ENCODE measurements at places on chromosomes 11 and 22. TPM values are rescaled to one million over a fixed set of nuclear protein-coding genes. Genes with fewer than 3 reads are reported as not detected.

MUC6 gene
- polyA plus RNA-seq, result not detected

DNA sequence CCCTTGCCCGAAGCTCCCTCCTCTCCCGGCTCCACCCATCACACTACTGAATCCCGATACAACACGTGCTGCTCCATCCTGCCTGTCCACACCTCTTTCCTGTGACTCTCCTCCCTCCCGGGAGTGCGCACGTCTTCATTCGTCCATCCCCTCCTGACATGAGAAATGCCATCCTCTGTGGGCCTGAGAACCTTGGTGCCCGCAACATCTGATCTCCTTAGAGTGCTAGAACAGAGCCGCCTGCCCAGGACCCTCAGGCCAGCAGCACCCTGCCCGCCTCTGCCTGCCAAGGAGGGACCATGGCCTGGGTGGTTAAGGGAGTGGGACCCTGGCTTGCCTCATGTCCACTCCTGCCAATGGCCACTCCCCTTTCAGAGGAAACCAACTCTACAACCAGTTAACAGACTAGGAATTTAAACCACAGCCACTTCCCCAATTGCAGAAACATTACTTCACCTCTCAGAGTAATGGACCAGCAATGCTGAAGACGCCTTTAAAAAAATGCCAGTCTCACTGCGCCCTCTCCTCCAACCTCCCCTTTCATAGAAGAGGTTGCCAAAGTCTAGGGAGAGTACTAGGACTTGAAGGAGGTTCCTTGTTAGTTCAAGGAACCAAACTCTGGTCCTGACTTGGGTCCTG is 466.3 kb downstream of the OPCML start:
- DNase-seq, result no peak

DNA sequence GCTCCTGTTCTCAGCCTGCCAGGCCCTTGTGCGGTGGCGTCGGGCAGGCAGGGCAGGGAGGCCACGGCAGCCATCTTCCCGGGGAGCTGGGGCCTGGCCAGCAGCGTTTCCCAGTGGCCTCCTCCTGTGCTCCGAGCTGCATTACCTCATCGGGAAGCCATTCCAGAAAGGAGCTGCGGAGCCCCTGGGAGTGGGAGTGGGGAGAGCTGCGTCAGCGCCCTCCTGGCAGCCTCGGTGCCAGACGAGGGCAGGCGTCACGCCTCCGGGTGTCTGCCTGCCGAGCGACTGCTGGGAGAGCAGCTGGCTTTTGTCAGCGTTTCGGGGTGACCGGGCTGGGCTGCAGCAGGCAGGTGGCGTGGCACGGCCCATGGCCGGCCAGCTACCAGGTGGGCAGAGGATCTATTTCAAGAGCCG is 30.9 kb upstream of the WNT7B start:
- DNase-seq, result peak; percentile 64

DNA sequence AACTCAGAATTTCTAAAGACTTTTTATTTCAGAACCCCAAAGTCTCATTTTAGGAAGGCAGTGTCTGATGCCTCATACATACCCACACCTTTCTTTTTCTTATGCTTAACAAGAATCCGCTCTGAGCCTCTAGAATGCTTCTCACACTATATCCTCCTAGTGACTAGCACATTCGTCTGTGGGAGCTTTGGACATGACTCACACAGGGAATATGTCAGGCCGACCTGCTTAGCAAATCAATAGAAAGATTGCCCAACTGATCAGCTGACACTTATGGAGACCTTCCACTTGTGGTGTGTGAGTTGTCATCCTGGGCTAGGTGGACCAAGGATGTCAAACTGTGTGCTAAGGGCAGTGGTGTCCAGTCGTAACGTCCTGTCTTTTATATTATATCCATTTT is 129.9 kb upstream of the TTC12 start:
- no peak for DNase-seq

- no peak for DNase-seq
These were observed 94.8 kb downstream of the KCNQ1 start for GRCh38 chr11:2539371-2540222.

All from urinary bladder (tissue), 4 donors.